Muscle of arm (tissue), 14 donors: ENCODE measurements at places on chromosomes 1 and 21.
A peak's percentile ranks its signal among the peaks of the same experiment; 100 is the strongest.

- DNase-seq = no peak
These were observed 1033.8 kb downstream of the PLA2G4A start for GRCh38 chr1:187862506-187862905.

DNA sequence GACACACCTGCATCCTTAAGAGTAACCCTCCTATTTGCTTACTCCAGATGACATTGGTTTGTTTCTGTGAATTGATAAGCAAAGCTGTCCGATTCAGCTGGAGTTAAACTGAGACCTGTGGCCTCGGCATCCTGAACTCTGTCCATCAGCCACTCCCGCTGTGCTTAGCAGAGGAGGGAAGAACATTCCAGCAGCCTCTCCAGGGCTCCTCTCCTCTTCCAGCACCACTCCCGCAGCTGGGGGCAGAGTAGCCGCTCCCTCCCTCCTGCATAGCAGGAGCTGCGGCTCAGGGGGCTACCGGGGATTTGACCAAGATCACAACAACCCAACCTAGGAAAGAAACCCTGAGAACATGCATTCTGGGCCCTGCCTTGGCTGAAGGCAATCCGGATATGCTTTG, 8.8 kb downstream of the LRRC38 start:
- no peak for DNase-seq

GRCh38 chr1:232440325-232441035, 189.5 kb downstream of the SIPA1L2 start:
- no peak for DNase-seq

DNA sequence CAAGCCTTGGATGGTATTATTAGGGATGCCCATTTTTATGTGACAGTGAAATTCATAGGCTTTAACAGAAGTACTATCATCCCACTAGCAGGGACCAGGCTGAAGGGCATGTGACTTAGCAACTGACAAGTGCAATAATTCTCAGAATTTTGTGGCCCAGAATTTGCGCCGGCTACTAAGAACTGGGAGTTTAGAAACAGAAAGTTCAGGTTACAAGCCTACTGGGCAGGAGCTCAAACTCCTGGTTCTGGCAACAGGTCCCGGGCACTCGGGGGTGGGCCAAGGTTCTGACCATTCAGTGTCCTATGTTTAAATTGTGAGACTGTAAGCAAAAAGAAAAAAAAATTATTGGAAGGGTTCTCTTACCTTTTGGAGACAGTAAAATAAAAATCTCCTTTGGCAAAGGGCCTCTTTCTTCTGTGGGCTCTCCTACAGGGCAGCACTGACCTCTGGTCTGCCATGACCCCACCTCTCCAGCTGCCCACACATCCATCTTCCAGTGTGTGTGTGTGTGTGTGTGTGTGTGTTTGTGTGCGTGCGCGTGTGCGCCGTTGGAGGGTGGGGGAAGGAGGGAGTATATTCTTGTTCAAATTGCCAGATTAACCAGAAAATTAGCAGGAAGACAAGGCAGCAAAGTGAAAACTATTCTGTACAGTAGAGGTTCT, 26.1 kb downstream of the IRF2BP2 start:
- DNase-seq = no peak

- DNase-seq = no peak
These were observed 52.0 kb upstream of the ARHGEF16 start for GRCh38 chr1:3402258-3403010.

GRCh38 chr1:181423301-181423918, 59.9 kb upstream of the CACNA1E start:
- peak; percentile 4 for DNase-seq

- peak; percentile 54 for DNase-seq
These were observed 16.3 kb upstream of the CDK18 start for GRCh38 chr1:205488074-205488723.

GRCh38 chr1:228334226-228334935, 72.3 kb downstream of the TRIM11 start:
- DNase-seq = no peak

- no peak for DNase-seq
These were observed 35.8 kb downstream of the PIK3CD start for GRCh38 chr1:9687120-9687873.

- DNase-seq = no peak
These were observed 20.8 kb downstream of the PTPRF start for GRCh38 chr1:43551396-43551888.

DNA sequence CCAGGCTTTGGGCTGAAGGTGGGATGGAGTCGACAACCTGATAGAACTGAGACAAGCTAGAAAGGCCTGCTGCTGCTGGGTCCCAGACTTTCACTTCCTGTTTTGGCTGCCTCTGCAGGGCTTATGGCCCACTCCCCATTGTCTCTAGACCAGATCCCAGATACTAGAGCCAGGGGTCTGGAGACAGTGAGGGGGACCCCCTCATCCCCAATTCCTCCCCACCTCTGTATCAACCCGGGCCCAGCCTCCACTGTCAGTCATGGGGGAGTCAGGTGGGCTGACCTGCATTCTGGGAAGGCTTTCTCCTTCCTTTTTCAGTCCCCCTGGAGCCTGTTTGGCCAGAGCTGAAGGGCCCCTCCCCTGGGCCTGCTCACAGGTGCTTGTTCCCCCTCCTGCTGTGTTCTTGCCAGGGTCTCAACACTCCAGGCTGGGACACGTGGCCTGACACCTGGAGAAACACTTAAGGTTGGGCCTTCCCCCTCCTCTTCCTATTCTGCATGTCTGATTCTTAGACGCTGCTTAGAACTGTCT, 18.0 kb upstream of the ETV3L start:
- DNase-seq = no peak

DNA sequence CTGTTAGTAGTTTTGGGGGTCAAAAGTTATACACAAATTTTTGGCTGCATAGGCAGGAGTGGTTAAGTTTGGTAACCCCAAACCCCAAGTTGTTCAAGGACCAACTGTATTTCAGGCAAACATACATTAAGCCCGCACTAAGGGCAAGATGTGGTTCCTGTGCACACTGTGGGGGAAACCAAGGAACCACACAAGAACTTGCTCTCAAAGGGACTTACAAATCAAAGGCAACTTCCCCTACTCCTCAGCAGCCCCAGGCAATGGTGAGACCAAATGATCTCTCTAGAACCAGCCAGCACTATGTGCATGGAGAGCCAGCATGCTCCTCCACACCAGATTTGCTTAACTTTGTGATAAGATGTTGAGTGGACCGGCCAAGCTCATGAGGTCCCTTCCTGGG, 35.3 kb downstream of the PACC1 start:
- DNase-seq = no peak

- no peak for DNase-seq
These were observed 88.9 kb upstream of the PPP2R5A start for GRCh38 chr1:212196355-212196754.

DNA sequence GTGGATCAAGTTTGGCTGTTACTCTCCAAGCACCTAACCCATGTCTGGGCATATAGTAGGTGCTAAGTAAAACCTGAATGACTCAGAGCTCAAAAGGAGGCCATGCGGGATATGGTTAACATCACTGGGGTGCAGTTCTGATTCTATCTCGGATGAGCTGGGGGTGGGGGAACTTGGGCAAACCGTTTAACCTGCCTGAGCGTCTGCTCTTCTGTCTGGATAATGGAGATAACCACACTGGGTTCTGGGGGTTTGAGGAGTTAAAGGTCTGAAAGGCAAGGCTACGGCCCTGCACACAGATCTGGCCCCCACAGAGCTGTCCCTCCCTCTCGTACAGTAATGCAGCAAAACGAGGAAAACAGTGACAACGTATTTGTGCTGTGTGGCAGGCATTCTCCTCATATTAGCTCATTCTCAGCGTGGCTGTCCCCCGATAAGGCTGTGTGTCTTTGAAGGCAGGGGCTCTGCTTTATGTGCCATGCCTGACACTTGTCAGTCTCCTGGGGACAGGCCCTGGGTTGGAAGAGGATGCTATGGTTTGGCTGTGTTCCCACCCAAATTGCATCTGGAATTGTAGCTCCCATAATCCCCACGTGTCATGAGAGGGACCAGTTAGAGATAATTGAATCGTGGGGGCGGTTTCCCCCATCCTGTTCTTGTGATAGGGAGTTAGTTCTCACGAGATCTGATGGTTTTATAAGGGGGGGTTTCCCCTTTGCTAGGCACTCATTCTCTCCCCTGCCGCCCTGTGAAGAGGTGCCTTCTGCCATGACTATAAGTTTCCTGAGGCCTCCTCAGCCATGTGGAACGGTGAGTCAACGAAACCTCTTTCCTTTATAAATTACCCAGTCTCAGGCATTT, 6.8 kb upstream of the ALDH4A1 start:
- no peak for DNase-seq

- DNase-seq = no peak
These were observed 15.4 kb upstream of the KLHL12 start for GRCh38 chr1:202942426-202942825.

DNA sequence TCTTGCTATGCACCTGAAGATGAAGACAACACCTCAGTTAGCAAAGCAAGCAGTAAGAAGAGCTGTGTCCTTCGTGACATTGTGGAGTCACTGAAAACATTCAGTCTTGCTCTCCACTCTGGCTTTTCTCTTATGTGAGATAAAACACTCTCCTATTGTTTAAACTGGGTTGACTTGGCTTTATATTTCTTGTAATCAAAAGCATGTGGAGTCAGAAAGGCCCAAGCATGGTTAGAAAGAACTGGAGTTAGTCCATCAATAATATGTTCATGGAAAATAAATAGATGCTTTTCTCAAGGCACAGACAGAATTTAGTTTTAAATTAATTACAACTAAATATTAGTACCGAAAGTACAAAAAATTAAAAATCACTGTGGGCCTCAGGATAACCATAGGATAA, 61.7 kb downstream of the UBE2U start:
- DNase-seq = no peak

DNA sequence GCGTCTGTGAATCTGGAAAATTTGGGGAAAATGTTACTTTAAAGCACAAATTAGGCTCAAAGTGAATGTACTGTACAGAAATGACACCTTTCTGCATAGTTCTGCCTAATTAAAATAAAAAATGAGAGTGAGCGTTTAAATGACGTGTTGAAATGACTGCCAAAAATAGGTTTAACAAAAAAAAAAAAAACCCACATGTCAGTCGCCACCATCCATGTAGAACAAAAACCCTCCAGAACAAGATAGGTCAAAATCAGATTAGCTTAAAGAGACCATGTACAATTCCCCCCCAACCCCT, 745 bp downstream of the PARP1 start:
- DNase-seq = no peak

DNA sequence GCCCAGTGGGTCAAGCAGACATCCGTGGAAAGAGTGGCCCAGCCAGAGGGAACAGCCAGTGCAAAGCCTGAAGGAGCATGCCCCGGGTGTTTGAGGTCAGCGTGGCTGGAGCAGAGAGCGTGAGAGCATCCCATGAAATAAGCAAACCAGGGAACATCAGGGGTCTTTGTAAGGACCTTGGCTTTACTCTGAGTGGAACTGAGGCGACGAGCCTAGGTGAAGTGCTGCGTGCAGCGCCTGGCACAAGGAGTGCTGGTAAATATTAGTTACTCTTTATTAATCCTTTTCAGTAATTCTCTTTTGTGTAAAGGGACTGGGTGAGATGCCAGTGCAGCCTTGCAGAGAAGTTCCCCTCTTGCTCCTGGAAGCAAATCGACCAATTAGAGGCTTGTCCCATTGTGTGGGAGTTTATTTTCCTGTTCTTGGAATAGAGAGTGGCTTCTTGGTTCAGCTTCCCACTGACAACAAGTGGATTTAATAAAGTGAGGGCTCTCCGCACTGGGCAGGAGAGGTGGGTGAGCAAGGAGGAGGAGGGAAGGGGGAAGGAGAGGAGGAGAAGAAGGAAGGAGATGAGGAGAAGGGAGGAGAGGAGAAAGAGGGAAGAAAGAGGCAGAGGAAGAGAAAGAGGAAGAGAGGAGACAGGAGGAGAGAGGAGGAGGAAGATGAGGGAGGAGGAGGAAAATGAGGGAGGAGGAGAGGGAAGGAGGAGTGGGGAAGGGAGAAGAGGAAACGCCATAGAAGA, 37.6 kb upstream of the DISP3 start:
- no peak for DNase-seq

DNA sequence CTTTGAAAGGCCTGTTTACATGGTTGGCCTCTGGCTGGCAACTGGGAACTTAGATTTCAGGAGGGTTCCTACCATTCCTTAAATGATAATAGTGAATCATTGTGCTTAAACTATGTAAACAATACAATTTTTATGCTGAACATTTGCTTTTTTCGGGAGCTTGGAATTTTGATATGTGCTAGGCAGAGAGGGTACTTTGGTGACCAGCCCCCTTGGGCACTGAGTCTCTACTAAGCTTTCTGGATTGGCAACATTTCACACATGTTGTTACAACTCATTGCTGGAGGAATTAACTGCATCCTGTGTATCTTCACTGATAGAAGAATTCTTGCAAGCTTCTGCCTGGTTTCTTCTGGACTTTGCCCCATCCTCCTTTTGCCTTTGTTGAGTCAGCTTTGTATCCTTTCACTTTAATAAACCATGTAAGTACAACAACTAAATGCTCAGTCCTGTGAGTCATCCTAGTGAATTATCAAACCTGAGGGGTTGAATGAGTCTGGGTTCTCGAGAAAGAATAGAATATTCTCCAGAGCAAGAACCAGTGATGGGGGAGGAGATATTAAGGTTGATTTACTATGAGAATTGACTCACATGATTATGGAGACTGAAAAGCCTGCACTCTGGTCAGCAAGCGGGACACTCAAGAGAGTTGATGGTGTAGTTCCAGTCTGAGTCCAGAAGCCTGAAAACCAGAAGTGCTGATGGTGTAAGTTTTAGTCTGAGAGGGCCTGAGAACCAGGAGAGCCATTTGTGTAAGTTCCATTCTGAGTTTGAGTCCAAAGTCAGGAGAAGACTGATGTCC, 3.1 kb upstream of the SLC16A4 start:
- no peak for DNase-seq

- DNase-seq = peak; percentile 31
These were observed 14.4 kb downstream of the SLC5A9 start for GRCh38 chr1:48236716-48237470.

DNA sequence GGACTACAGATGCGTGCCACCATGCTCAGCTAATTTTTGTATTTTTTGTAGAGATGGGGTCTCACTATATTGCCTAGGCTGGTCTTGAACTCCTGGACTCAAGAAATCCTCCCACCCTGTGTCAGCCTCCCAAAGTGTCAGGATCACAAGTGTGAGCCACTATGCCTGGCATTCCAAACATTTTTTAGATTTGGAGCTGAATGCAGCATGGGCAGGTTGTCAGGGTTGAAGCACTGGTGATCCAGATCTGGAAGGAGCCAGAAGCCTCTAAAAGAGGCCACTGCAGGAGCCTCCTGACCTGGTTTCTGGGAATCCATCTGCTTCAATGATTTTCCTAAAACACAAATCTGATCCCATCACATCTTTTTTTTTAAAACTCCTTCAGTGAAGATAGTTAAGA, 1.8 kb upstream of the CTPS1 start:
- DNase-seq = no peak

- no peak for DNase-seq
These were observed 65.2 kb downstream of the FAAP20 start for GRCh38 chr1:2129256-2129943.

- no peak for DNase-seq
These were observed 4.4 kb downstream of the AK2 start for GRCh38 chr1:33032126-33032869.

GRCh38 chr1:207868251-207868773, 42.6 kb downstream of the CD34 start:
- no peak for DNase-seq

DNA sequence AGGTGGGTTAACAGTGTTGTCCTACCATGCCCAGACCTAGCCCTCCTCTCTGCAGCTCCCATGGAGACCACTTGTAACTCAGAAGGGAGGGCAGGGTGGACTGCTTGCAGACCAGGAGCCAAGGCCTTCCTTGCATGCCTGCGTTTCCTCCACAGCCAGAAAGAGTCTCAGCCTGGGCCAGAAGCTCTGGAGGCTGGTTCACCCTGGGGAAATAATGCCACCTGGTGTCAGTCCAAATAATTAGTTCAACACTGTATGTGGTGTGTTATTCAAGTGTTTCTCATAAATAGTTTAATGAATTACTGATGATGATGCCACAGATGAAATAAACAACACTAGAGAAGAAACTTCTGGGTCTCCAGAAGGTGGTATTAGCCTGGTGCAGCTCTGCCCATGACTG, 16.9 kb upstream of the VANGL1 start:
- DNase-seq = no peak
